ENCODE measurements at places on chromosomes 7 and 10.

- peak; percentile 87 for DNase-seq
Observed at GRCh38 chr7:149790146-149790548, 16.8 kb upstream of the ZNF467 start.

- DNase-seq = no peak
Observed at GRCh38 chr7:158008267-158008666, 579.4 kb downstream of the PTPRN2 start.

GRCh38 chr10:119406601-119407253, 135.8 kb downstream of the RGS10 start:
- no peak for DNase-seq

- DNase-seq = no peak
Observed at GRCh38 chr10:94125856-94126255, 132.1 kb downstream of the PLCE1 start.

GRCh38 chr7:2698581-2699288, 10.7 kb downstream of the AMZ1 start:
- no peak for DNase-seq

DNA sequence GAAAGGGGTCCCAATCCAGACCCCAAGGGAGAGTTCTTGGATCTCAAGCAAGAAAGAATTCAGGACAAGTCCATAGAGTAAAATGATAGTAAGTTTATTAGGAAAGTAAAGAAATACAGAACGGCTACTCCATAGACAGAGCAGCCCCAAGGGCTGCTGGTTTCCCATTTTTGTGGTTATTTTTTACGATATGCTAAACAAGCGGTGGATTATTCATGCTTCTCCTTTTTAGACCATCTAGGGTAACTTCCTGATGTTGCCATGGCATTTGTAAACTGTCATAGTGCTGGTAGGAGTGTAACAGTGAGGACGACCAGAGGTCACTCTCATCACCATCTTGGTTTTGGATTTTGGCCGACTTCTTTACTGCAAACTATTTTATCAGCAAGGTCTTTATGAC, 1033.4 kb downstream of the SORCS3 start:
- no peak for DNase-seq

- DNase-seq = no peak
Observed at GRCh38 chr7:138632826-138633602, 68.1 kb downstream of the SVOPL start.

- no peak for DNase-seq
Observed at GRCh38 chr10:5033061-5033778, 29.6 kb upstream of the AKR1C2 start.

DNA sequence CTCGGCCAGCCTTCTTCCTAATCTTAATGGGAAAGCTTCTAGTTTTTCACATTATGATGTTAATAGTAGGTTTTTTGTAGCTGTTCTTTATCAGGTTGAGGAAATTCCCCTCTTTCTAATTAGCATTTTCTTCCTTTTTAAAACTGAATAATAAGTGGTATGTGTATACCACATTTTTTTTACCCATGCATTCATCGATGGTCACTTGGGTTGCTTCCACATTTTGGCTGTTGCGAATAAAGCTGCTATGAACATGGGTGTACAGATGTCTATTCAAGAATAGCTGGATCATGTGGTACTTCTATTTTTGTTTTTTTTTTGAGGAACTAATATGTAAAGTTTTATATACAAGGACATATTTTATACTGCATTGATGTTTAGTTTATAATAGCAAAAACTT, 44.3 kb downstream of the NRF1 start:
- no peak for DNase-seq

- no peak for DNase-seq
Observed at GRCh38 chr7:69246758-69247157, 351.5 kb upstream of the AUTS2 start.

DNA sequence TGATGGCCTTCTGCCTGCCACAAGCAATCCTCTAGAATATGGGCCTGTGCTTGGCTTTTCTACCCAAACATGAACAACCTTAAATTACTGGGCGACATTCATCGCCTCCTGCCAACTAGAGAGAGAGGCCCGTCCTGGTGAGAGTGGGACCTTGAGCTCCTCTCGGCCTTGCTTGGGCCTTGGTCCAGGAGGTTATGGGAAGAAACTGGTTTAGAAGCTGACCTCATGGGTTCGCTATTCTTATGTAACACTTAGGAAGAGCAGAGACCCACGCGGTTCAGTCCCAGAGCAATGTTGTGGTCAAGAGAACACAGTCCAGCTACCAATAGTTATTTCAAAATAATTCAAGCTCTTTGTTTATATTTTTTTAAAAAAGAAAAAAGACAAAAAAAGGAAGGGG, 176.3 kb upstream of the ZNF32 start:
- DNase-seq = no peak

- no peak for DNase-seq
Observed at GRCh38 chr7:22665923-22666322, 61.1 kb upstream of the IL6 start.

DNA sequence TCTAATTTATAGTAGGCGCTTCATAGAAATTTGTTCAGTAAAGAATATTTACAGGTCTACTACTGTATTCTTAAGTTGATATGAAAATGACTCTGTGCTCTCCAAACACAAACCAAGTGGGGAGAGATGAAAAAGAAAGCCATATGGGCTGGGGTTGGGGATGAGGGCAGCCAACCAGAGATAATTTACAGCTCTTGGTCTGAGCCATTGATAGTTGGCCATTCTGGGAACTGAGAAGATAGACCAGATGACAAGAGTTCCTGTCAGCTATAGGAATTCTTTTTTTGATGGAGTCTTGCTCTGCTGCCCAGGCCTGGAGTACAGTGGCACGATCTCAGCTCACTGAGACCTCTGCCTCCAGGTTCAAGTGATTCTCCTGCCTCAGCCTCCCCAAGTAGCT, 57.4 kb downstream of the LAMB4 start:
- DNase-seq = no peak

- no peak for DNase-seq
Observed at GRCh38 chr10:9081253-9081652, 1026.8 kb downstream of the GATA3 start.

GRCh38 chr10:115909962-115910731, 362.9 kb downstream of the GFRA1 start:
- peak; percentile 52 for DNase-seq

DNA sequence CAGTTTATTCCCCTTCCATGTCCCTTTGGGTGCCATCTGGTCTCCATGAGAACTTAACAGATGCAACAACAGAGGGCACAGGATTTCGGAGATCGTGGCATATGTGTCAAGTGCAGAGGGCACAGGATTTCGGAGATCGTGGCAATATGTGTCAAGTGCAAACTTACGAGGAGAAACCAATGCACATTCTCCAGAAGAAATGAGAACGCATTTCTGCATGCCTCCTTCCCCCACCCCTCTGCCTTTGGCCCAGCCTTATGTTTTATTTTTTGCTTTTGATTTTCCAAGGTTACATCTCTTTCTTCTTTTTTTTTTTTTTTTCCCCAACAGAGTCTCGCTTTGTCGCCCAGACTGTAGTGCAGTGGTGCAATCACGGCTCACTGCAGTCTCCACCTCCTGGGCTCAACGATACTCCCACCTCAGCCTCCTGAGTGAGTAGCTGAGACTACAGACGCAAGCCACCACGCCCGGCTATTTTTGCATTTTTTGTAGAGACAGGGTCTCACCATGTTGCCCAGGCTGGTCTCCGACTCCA, 586 bp upstream of the ANKRD26 start:
- peak; percentile 17 for DNase-seq

DNA sequence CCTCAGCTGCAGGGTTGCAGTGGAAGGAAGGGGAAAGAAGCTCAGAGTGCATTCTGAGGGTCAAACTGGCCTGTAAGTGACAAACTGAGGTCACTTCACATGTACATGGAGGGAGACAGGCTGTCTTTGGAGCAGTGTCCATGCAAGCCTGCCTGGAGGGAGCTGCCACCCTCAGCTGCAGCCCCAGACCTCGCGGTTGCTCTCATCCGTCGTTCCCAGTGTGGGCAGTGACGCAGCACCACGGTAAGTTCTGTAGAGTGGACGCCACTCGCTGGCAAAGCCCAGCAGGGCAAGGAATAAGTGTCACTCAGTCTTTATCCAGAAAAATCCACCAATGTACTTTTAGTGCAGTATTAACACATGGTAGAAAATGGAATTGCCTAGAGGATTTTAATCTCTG, 225.7 kb downstream of the MGMT start:
- DNase-seq = no peak

GRCh38 chr10:127168261-127168660, 28.1 kb downstream of the INSYN2A start:
- DNase-seq = no peak

GRCh38 chr10:30538086-30538485, 91.5 kb downstream of the LYZL2 start:
- no peak for DNase-seq

Data from glutamatergic neuron (in vitro differentiated cells).